ENCODE measurements at places on chromosomes 2 and 18. TPM values are rescaled to one million over a fixed set of nuclear protein-coding genes. Genes with fewer than 3 reads are reported as not detected.

GRCh38 chr2:126889496-126890135 is 9.1 kb upstream of the TEX51 start:
- DNase-seq, result no peak

DNA sequence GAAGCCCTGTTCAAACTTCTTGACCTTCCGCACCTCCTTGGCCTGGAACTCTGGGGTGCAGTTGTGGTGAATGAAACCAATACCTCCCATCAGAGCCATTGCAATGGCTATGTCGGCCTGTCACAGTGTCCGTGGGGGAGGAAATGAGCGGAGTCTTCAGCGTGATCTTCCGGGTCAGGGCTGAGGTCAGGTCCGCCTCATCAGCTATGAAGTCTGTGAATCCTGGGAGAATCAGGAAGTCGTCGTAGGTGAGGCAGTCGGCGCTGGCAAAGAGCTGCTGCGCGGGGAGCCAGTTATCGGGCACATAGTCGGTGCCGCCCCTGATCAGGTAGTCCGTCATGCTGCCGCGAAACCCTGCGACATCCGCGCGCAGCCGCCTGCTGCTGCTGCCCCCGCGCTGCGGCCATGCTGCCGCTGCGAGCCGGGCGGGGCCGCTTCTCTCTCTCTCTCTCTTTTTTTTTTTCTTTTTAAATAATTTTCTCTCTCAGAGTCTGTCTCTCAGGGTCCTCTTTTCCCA is 154.1 kb upstream of the ZSWIM2 start:
- DNase-seq, result no peak

- DNase-seq, result no peak
Observed at GRCh38 chr18:9701609-9702349, 6.3 kb upstream of the RAB31 start.

C2orf15 gene
- 0.57 TPM for total RNA-seq

GRCh38 chr2:54233832-54234649 is 22.0 kb downstream of the TSPYL6 start:
- DNase-seq, result no peak

DNA sequence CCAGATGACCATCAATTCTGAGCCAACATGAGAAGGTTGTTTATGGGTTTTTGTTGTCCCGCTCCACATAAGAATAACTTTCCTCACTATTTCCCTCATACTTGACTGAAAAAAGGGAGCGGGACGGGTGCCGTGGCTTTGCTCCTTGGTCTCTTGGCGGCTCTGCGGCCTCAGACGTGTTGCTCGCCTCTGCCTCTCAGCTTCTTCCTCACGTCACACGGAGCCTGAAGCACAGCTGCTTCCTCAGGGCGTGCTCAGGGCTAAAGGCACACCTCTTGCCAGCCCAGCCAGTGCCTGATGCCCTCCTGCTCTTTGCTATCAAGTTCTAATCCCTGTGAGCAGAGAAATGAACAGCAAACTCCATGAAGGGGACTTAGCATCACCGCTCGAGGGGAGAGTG is 17.9 kb upstream of the ID2 start:
- DNase-seq, result no peak

OBSL1 gene
- 159 TPM for total RNA-seq

GRCh38 chr2:192901446-192901845 is 706.7 kb upstream of the TMEFF2 start:
- no peak for DNase-seq

SCN7A gene
- total RNA-seq, result 8.3 TPM

- peak; percentile 69 for DNase-seq
Observed at GRCh38 chr2:174158003-174158402, 90.3 kb downstream of the OLA1 start.

WDR35 gene
- 14.4 TPM for total RNA-seq

RAB31 gene
- 102 TPM for total RNA-seq

PCARE gene
- total RNA-seq, result not detected

GRCh38 chr2:39377226-39377939 is 59.7 kb downstream of the MAP4K3 start:
- no peak for DNase-seq

DNA sequence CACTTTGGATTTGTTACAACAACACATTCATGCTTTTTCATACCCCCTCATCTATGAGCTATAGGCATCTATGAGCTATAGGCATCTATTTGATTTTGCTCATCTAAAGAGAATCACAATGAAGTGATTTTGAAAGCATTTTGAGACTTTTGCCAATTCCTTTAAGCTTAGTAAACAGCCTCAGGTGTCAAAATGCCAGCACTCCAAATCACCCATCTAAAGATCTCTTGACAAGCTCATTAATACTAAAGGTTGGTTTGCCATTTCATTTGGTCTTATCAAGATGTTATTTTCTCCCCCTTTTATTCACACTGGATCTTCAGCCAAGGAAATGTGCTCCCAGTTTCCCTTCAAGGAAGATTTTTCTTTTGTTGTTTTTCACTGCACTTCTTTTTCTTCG is 110.7 kb upstream of the TLK1 start:
- DNase-seq, result no peak

DNA sequence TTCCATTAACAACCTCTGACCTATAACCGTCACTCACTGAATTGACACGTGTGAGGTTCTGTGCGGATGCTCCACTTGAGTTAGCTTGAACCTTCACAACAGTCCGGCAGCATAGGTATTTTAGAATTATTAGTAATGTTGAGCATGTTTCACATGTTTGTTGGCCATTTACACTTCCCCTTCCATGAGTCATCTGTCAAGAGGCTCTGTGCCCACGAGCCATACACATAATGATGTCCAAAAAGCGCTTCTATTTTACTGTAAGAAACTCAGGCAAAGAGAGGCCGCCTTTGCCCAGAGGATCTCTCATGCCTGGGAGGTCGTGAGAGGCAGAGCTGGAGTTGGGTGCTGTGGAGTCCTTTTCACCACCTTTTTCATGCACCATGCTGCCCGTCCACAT is 28.9 kb upstream of the TMEM214 start:
- no peak for DNase-seq

DNA sequence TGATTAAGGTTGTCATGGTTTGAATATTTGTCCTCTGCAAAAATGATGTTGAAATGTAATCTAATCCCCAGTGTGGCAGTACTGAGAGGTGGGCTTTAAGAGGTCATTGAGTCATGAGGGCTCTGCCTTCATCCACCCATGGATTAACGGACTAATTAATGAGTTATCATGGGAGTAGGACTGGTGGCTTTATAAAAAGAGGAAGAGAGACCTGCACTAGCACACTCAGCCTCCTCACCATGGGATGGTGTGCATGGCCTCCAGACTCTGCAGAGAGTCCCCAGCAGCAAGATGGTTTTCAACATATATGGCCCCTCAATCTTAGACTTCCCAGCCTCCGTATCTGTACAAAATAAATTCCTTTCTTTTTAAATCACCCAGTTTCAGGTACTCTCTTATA is 41.0 kb downstream of the DTNB start:
- DNase-seq, result no peak

- DNase-seq, result no peak
Observed at GRCh38 chr2:179745635-179746256, 115.7 kb downstream of the ZNF385B start.

- DNase-seq, result no peak
Observed at GRCh38 chr2:160425434-160426151, 68.0 kb downstream of the RBMS1 start.

ACMSD gene
- not detected for total RNA-seq

MCFD2 gene
- total RNA-seq, result 189 TPM

GRCh38 chr18:47893047-47893446 is 37.4 kb downstream of the SMAD2 start:
- DNase-seq, result no peak

- DNase-seq, result no peak
Observed at GRCh38 chr2:10741139-10741538, 19.7 kb downstream of the ATP6V1C2 start.

- peak; percentile 13 for DNase-seq
Observed at GRCh38 chr2:54428108-54428831, 27.9 kb upstream of the SPTBN1 start.

GRCh38 chr2:223928113-223929006 is 16.8 kb downstream of the WDFY1 start:
- no peak for DNase-seq

- no peak for DNase-seq
Observed at GRCh38 chr18:79903787-79904356, 47.6 kb downstream of the SLC66A2 start.

GRCh38 chr2:213145715-213146242 is 5.6 kb downstream of the IKZF2 start:
- DNase-seq, result no peak

DNA sequence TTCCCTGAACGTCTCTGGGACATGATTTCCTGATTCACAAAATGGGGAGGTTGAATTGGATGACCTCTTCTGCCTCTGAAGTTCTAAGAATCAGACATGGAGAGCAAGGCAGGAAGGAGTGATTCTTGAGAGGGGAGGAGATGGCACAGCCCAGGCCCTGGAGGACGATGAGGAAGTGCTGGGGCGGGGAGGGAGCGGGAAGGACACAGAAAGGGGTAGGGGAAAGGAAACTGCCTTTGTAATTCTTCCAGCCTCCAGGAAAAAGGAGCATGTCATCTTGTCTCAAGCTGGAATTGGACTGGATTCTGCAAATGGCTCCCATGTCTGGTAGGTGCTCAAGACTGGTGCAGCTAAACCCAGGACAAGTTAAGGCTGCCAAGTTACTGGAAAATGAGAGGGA is 97.0 kb upstream of the NCK2 start:
- DNase-seq, result no peak

SKA1 gene
- 0.46 TPM for total RNA-seq

UGGT1 gene
- total RNA-seq, result 67.2 TPM

GRCh38 chr2:76314271-76315020 is 603.7 kb upstream of the GCFC2 start:
- no peak for DNase-seq

KCNG2 gene
- total RNA-seq, result 2.9 TPM

DNA sequence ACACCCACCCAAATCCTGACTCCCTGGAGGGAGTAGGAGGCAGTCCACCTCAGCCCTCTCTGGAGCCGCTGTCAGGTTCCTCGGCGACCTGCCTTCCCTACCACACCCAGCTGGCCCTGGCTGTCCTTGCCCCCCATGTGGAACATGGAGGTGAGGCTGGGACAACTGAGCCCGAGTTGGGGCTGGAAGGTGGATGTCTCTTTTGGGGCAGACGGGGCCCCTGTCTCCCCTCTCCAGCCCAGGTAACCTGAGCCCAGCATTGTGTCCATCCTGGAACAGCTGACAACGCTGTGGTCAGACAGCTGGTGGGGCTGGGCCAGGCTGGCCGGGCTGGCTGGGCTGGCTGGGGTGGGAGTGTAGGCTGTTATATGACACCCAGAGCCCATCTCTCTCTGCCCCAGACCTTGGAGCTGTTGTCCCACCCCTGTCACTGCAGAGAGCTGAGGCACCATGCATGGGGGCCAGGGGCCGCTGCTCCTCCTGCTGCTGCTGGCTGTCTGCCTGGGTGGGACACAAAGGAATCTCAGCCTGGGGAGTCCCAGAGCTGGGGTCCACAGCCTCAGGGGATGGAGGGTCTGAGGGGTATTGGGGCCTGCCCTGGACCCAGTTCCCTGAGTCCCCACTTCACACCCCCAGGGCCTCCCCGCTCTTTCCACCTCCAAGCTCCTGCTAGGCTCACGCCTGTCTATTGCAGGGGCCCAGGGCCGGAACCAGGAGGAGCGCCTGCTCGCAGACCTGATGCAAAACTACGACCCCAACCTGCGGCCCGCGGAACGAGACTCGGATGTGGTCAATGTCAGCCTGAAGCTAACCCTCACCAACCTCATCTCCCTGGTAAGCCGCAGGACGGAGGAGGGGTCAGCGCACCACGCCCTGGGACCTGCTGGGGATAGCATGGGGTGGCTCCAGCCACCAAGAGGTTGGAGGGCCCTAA is at the start of gene CHRNG:
TSS of gene CHRNG (plus strand) at position 395 of the 934 bp plus-strand sequence. CDS start at position 451, 56 bp downstream.
- DNase-seq, result no peak

DNA sequence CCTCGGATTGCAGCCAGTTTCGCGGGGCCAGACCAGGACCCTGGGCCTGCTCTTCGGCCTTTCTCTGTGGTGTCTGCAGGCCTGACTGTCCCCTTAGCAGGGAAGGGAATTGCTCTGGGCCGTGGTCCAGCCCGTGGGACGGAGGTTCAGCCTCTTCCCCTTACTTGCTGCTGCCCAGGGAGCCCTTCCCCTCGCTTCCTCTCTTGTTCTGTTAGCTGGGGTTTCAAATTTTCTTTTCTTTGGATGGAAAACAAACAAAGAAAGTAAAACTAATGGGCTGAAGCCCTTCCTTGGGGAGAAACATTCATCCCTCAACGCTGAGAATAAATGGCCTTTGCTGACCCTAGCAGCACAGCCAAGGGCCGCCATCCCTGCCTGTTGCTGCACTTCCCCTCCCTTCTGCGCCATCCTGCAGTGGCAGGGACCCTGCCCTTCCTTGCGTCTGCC is 52.4 kb downstream of the ASAP2 start:
- DNase-seq, result no peak

CAPN14 gene
- total RNA-seq, result 0.11 TPM

GRCh38 chr2:120227111-120227991 is 4.2 kb upstream of the TMEM185B start:
- DNase-seq, result peak; percentile 75

GRCh38 chr2:138818556-138818955 is 38.4 kb upstream of the NXPH2 start:
- DNase-seq, result no peak

MARCHF4 gene
- total RNA-seq, result not detected

DNA sequence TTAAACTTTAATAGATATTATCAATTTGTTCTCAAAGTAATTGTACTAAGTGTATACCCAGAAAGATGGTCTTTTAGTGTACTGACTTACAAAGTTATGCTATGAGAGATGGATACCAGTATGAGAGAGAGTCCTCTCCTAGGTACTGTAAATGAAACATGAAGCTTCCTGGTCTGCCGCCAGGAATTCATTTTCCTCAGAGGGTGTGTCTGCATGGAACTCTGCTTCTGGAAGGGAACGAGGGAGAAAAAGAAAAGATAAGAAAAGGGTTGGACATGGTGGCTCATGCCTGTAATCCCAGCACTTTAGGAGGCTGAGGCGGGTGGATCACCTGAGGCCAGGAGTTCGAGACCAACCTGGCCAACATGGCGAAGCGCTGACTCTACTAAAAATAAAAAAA is 2.2 kb upstream of the SSB start:
- no peak for DNase-seq

GRCh38 chr2:31703253-31703652 is 122.5 kb upstream of the SRD5A2 start:
- no peak for DNase-seq

- no peak for DNase-seq
Observed at GRCh38 chr18:23963443-23964165, 51.0 kb upstream of the TTC39C start.

All from adrenal gland (tissue), 19 donors.